ENCODE measurements at places on chromosomes 3 and 15.

GRCh38 chr3:81013360-81013759, 748.1 kb downstream of the GBE1 start:
- no peak for DNase-seq

- no peak for DNase-seq
Observed at GRCh38 chr3:114586119-114586518, 292.3 kb downstream of the TIGIT start.

- DNase-seq: no peak
Observed at GRCh38 chr3:76367281-76367680, 581.9 kb upstream of the ZNF717 start.

DNA sequence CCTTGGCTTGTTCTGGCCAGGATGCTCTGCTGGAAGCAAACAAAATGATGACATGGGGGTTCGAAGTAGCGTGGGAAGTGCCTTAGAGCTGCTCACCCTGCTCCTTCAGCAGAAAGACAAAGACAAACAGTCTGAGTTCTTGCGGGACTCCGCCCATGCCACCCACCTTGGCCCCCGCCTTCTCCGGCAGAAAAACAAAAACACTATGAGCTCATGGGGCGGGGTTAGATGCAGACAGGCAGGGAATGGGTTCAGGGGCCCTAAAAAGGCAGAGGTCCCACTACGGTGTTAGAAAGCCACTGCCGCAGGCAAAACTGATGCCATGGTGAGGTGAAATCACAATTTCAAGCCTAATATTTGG, 9.7 kb upstream of the NCKIPSD start:
- DNase-seq: no peak

- DNase-seq: no peak
Observed at GRCh38 chr15:31419820-31420219, 93.2 kb downstream of the KLF13 start.

DNA sequence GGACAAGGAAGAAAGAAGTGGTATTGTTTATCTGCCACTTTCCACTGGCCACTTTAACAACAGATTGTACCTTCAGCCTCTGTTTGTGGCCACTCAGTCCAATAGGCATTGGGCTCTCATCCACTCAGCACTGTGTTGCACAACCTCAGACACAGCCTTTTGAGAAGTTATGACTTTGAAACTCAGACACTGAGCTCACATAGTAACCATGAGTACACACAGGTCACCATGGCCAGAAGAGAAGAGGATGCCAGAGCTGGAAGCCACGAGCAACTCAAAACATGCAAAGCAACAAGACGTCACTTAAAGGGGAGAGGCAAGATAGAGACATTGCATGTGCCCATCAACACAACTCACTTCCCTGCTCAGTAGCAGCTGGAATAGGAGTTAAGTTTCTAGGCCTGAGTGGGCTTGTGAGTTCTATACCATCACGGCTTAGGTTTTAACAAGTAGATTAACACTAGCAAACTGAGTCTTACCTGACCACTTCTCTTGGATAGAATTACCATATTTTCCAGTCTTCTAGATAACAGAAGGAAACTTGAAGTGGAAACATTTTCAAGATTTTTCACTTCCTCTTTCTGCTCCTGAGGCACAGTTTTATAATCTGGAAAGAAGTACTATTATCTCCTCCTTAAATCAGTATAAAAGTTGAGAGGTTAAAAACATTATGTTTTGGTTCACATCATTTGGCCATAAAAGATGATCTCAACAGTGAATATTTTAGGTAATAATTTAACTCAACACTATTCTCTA, 103.5 kb downstream of the IMPG2 start:
- DNase-seq: no peak

DNA sequence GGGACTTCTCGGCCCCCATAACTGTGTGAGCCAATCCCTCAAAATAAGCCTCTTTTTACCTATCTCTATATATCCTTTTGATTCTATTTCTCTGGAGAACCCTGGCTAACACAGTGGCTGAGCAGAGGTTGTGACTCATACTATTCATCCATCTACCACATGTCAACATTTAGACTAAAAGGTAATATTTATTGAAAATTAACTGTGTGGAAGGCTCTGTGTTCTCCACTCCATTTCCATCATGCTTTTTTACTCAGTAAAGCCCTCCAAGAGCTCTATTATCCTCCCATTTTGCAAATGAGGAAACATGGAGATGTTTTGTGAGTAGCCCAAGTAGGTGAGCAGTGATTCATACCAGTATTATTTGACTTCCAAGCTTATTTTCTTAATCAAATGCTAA, 217.9 kb upstream of the DCBLD2 start:
- DNase-seq: no peak

DNA sequence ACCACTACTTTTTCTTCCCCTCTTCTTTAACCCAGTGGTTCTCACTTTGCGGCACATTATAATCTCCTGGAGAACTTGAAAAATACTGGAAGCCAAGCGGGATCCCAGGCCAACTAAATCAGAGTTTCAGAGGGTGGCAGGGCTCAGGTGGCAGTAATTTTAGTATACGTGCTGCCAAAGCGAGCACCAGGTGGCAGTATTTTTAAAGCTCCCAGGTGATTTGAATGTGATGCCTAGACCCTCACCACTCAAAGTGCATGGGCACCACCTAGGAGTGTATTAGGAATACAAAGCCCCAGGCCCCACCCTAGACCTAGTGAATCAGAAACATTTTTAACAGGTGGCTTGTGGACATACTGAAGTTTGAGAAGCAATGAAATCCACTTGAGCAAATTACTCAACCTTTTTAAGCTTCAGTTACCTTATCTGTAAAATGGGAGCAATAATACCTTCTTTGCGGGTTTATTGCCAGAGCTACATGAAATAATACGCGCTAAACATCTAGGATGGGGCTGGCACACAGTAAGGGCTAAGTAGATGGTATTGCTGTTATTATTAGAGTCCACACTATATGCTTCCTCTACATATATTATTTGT, 8.3 kb downstream of the B3GALNT1 start:
- peak; percentile 48 for DNase-seq

GRCh38 chr3:25785826-25786225, 2.6 kb upstream of the NGLY1 start:
- DNase-seq: no peak

DNA sequence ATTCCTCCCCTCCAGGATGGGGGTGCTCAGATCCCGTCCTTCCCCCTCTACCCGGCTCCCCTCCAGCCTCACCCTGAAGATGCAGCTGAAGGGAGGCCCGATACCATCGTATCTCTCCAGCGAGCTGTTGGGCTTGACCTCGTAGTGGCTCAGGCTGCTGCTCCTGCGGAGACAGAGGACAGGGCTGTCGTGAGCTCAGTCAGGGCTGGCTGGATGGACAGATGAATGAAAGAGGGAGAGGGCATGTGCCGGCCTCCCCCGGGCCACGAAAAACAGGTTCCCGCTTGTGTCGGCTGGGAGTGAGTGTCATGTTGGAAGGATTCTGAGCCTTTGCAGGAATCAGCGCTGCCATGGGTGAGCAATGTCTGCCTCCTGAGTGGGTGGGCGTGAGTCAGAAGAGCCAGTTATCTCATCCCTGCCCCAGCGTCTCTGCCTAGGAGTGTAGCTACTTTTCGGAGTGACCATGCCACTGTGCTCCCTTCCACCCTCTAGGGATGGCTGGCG, 35.2 kb downstream of the FEM1B start:
- DNase-seq: peak; percentile 14

- no peak for DNase-seq
Observed at GRCh38 chr3:127867986-127868385, 45.7 kb upstream of the MGLL start.

DNA sequence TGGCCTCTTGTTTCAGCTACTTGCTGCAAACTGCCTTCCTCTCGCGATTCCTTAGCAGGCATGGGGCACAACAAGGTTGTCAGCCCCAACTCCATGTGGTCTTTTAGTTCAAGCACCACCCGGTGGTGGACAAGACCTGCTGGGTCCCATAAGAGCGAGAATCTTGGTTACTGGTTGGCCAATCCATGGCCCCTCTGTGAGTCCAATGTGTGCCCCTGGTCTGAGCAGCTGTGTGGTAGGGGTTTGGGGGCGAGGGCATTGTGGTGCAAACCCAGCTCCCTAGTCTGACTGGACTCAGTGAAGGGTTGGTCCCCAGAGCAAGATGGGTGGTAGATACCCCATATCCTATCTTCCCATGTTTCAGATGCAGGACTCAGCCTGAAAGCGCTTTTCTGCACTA, 48.8 kb downstream of the MESD start:
- DNase-seq: no peak

- DNase-seq: no peak
Observed at GRCh38 chr3:183555541-183556081, at the start of gene KLHL6. Gene KLHL6, minus strand, starts transcription at chr3:183555706. Its CDS starts 53 bp downstream, at chr3:183555653.

- no peak for DNase-seq
Observed at GRCh38 chr3:194268654-194269512, 82.2 kb downstream of the CPN2 start.

- DNase-seq: no peak
Observed at GRCh38 chr3:173983343-173983742, 585.8 kb downstream of the NLGN1 start.

DNA sequence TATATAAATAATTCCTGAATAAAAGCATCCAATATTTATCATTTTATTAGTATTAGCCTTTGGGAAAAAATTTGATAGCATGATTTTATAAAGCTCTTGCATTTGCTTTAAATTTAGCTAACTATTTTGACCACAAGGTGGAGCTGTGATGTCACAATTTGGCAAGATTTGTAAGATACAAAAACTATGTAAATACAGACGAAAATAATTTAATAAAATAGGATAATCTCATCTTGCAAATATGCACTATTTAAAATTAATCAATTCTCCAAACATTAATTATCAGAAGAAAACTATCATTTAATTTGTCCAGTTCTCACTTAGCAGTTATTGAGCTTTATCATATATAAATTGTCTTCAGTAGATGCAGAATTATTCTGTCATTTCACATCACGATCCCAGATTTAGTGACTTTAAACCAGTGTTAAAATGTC, 95.4 kb downstream of the PLOD2 start:
- DNase-seq: no peak

- DNase-seq: no peak
Observed at GRCh38 chr3:2921452-2921851, 188.7 kb downstream of the IL5RA start.

- no peak for DNase-seq
Observed at GRCh38 chr15:38010395-38010794, 76.0 kb downstream of the TMCO5A start.

- no peak for DNase-seq
Observed at GRCh38 chr3:14398797-14399106, 3.7 kb upstream of the SLC6A6 start.

GRCh38 chr3:188339410-188340295, 185.7 kb downstream of the LPP start:
- DNase-seq: no peak

- DNase-seq: no peak
Observed at GRCh38 chr3:140391061-140391460, 286.8 kb upstream of the TRIM42 start.

GRCh38 chr15:63495780-63496488, 8.5 kb upstream of the USP3 start:
- DNase-seq: peak; percentile 72

GRCh38 chr15:78353093-78353492, 12.9 kb downstream of the CRABP1 start:
- DNase-seq: no peak

- DNase-seq: peak; percentile 94
Observed at GRCh38 chr3:45593708-45594601, 596 bp upstream of the LIMD1 start.

DNA sequence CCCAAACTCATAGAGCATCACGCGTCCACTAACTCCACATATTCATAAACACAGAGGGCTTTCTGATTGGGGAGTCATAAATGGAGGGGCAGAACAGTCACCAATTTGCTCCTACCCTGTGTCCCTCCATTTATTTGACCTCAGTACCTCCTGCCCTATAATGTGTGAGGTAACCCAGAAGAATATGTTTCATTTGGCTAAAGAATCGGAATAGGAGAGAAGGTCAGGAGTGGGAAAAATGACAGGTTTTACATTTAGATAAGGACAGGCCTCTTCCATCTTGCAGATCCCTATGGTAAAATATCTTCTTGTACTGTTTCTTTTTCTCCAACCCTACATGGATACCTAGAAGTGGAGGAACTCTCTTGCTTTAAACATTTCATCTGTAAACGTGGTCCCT, 578.0 kb downstream of the TUSC7 start:
- DNase-seq: no peak

DNA sequence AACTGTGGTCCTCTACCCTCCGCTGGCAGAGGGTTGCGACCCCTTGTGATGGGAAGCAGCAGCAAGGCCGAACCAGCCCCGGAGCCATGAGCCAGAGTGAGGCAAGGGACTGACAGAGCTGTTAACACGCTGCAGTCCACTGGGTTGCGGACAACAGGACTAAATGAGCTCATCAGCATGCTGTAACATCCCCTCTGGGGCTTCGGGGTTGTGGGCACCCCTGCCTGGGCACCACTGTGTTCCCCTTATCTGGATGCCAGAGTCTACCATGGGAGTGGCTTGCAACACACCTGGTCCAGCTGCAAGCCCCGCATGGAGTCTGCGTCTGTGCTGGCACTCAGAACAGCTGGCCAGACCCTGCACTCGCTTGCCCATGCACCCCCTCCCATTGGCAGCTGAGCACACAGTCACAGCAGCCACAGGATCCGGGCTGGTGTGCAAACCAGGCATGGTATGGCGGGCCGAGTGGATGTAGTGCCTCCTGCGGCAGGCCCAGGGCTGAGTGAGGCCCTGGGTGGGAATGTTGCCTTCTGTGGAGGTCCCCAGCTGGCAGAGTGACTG, 404.2 kb downstream of the PLCL2 start:
- DNase-seq: no peak

GRCh38 chr3:96236522-96236921, 577.9 kb upstream of the EPHA6 start:
- no peak for DNase-seq

DNA sequence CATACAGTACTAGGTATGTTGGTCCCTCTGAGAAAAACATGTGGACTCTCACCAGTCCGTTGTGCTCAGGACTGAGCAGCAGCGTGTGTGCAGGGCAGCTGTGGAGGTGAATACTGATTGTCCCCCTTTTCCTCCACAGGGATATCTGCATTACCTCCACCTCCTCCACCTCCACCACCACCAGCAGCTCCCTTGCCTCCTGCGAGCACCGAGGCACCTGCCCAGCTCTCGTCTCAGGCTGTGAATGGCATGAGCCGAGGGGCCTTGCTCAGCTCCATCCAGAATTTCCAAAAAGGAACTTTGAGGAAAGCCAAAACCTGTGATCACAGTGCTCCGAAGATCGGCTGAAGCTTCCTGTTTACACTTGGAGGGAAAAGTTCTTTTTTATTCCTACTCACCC, 9.0 kb downstream of the PDHB start:
- no peak for DNase-seq

GRCh38 chr3:132009241-132009640, 25.6 kb downstream of the CPNE4 start:
- DNase-seq: no peak

DNA sequence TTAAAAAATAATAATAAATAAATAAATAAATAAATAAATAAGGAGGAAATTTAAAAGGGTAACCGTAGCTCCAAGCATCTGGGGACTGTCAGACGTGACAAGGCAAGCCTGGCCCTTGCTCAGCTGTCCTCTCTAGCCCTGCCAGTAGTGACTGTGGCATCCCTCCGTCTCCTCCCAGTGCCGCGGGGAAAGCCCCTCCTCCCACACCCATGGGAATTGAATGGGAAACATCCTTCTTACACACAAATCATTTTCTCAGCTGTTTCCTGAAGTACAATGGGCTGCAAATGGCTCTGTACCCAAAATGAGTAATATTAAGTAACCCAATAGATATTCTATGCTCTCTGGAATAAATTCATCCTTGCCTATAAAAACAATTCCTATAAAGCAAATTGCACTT, 101.6 kb upstream of the RAD18 start:
- no peak for DNase-seq

GRCh38 chr3:111999484-112000324, 982 bp downstream of the TAGLN3 start:
- DNase-seq: no peak

Data from D341Med (cell line).